ENCODE measurements at places on chromosomes 1 and 21. TPM values are rescaled to one million over a fixed set of nuclear protein-coding genes. Genes with fewer than 3 reads are reported as not detected.

DNA sequence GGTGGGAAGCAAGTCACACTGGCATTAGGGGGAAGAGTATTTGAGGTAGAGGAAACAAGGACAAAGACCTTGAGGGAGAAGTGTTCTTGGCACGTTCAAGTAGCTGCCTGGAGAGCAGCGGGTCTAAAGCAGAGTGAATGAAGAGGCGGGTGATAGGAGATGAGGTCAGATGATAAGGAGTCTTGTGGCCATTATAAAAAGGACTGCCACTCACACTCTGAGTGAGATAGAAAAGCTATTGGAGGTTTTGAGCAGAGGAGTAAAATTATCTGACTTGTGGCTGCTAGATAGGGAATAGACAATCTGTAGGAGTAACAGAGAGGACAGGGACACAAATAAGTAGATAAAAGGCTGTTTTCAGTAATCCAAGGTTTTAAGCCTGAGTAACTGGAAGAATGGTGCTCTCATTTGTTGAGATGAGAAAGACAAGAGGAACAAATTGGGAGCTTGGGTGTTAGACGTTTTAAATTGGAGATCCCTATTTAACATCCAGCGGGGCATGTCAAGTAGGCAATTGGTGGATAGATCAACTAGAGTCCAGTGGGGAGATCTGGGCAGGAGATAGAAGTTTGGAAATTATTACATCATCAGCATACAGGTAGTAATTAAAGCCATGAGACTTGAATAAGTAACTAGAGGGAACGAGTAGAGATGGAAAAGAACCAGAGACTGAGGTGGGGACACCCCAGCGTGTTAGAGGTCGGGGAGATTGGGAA, 43.7 kb downstream of the HENMT1 start:
- no peak for DNase-seq

DNA sequence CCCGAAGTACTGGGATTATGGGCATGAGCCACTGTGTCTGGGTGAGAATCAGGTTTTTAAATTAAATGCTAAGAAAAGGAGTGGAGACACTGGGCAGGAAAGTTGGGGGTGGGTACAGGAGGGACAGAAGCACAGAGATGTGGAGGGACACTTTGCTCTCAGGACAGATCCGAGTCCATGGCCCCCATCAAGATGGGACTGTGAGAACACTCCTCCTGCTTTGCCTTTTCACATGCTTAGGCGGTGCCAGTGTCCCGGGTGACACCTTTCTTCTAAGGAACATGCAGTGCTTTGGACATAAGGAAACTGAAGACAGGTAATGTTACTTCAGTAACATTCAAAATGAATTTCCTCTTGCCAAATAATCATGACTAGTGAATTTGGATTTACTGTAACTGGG, 16.7 kb downstream of the SLC25A33 start:
- no peak for DNase-seq

DNA sequence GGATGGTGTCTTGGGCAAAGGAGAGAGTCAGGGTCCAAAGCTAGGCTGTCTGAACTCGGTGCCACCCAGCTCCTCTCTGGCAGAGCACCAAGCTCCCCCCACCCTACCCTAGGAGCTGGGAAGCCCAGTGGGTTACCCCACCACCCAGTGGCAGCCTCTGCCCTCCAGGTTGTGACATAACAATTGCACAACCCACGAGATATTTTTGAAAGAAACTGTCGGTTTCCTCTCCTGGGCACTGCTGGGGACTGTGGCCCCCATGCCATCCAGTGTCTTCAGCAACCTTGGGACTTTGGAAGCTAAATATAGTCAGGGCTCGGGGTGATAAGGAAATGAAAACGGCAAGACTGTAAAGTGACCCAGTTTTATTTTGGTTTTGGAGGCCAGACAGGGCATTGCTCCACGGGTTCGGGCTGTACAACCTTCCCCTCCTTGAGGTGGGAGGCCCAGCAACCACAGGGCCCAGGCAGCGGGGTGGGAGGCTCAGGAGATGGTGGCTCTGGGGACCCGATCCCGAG, 1.4 kb downstream of the CITED4 start:
- no peak for DNase-seq

DNA sequence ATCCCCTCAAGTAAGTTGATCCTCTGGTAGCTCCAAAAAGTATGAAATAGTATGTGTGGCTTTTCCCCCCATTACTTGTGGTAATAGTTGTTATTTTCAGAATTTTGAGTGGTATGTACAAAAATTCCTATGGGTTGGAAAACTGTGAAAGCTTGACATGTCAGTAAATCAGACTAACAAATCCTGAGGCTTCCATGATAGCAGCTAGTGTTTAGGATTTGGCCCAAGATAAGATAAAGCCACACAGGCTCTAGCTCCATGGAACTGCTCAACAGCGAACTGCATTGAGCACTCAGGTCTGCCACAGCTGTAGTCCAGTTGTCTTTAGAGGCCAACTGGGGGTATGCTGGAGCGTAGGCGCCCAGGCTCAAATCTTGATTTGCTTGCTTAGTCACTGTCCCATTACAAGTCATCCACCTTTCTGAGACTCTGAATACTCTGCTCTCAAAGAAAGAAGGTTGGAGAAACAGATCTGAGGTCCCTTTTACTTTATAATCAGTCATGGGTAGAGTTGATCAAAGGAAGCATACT, 28.7 kb downstream of the ATP1A1 start:
- no peak for DNase-seq

DNA sequence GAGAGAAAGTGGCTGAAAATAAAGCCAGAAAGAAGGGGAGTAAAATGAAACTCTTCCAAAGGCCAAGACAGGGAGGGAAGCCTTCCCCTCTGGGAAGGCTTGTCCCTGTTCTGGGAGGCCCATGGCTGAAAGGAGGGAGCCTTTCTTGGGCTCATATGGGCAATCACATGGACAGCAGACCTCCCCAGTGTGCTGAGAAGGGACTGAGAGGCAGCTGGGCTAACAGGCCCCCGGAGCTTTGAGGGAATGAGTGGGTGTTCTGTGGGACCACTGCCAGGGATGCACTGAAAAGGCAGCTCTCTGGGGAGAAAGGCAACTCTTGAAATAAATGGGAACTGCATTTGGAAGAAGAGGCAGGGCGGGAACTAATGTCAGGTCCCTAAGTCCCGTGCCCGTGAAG, 39.1 kb downstream of the KANK4 start:
- no peak for DNase-seq

GRCh38 chr1:6447818-6448748, 17.9 kb downstream of the TNFRSF25 start:
- DNase-seq: no peak

GRCh38 chr1:54400329-54400728, 5.9 kb downstream of the SSBP3 start:
- DNase-seq: no peak

- no peak for DNase-seq
Observed at GRCh38 chr1:83905315-83905907, 93.5 kb downstream of the TTLL7 start.

GRCh38 chr1:100445565-100445964, 92.4 kb upstream of the GPR88 start:
- peak; percentile 57 for DNase-seq

- no peak for DNase-seq
Observed at GRCh38 chr1:111228748-111229126, 1.2 kb downstream of the CHI3L2 start.

GRCh38 chr1:183477986-183478781, 5.9 kb downstream of the SMG7 start:
- DNase-seq: no peak

- DNase-seq: peak; percentile 43
Observed at GRCh38 chr1:150106341-150106740, 38.8 kb downstream of the VPS45 start.

GRCh38 chr21:45989355-45990048, 7.9 kb downstream of the COL6A1 start:
- no peak for DNase-seq

- DNase-seq: no peak
Observed at GRCh38 chr1:182185842-182186756, 124.6 kb upstream of the ZNF648 start.

GRCh38 chr1:194870860-194871259, 1684.4 kb upstream of the B3GALT2 start:
- no peak for DNase-seq

DNA sequence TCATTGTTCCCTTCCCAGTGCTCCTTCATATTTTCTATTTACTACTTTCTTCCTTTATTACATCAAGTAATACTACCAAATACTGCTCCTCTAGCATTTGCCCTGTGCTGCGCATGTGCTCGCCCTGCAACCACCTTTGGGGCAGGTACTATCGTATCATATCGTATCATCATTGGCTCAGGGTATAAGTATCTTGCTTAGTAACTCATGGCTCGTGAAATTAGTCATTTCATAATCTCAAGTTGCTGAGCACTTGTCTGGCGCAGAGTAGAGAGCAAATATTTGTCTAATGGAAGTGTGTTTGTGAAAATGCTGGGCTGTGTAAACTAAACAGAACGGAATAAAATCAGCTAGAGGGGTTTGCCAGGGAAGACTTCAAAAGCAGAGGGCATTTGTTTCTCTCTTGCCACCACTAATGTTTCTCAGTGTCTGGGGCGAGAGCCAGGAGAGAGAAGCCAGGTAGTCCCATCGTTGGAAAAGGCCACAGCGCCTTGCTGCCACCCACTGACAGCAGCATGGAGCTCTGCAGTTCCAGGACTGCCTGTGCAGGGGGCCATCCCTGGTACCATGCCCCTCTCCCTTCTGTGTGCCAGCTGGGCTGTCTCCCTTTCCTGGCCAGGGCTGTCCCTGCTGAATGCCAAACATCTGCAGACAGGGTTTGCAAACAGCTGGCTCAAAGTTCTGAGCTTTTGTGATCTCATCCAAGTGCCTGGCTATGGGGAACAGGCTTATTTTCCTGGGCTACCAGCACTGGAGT, 20.0 kb upstream of the CPT2 start:
- DNase-seq: no peak

DNA sequence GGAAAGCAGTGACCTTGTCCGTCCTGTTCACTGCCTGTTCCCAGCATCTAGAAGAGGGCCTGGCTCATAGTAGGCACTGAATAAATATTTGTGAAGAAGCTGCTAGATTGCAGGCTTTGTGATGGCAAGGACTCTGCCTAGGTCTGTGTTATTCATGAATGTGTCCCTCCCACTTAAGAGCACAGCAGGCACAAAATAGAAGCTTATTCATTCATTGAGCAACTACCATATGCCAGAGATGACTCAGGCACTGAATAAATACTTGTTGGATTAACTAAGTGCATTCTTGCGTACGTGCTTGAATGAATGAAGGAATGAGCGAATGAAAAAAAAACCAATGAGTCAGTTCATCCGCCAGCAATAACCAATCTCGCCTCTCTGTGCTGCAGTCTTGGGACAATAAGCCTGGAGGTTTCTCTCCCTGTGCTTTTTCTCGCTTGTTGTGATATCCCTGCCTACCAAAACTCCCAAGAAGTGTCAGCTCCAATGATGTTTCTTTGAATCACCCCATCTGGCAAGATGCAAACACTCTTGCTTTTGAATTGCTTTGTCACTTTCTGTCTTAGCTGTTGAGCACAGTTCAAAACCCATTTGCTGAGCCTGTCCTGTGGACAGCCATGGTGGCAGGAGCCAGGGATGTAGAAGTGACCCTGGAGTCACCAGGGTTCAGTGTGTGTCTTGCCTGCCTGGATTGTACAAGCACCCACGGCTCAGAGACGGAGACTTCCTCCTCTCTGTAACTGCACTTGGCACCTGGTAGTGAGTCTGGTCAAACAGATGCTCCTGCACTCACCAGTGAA, 143.9 kb downstream of the KAZN start:
- no peak for DNase-seq

DNA sequence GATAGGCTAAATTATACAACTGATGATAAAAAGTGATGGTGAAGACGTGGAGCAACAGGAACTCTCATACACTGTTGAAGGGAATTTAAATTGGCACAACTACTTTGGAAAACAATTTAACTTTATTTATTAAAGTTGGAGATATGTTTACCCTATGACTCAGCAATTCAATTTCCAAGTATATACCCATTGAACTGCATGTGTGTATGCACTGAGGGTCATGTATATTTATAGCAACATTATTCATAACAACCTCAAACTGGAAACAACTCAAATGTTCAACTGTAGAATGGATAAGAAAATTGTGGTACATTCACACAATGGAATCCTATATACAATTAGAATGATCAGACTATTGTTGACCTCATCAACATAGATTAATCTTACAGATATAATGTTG, 16.5 kb upstream of the BCAS2 start:
- no peak for DNase-seq

GRCh38 chr1:147062956-147063355, 109.3 kb downstream of the PRKAB2 start:
- no peak for DNase-seq

DNA sequence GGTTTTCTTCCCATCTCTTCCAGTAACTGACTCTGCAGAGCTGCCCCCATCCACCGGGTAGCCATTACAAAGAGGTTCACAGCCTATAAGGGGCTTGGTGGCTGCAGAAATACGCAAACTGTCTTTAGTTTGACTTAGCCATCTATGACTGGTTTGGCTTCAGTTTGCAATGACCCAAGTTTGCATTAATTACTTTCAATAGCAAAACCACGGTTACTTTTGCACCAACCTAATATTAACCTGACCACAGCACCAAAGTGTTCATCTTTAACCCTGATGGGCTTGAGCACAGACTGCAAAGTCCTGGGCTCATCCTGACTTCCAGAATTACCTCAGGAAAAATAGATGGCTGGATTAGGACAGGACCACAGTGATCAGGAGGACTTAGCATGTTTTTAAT, 2.2 kb upstream of the HAO2 start:
- DNase-seq: no peak

GRCh38 chr21:44960141-44961092, 20.6 kb downstream of the SLX9 start:
- no peak for DNase-seq

GRCh38 chr1:109105881-109106280, 8.0 kb upstream of the ELAPOR1 start:
- DNase-seq: no peak

GRCh38 chr1:206951318-206952100, 5.2 kb upstream of the PIGR start:
- no peak for DNase-seq

DNA sequence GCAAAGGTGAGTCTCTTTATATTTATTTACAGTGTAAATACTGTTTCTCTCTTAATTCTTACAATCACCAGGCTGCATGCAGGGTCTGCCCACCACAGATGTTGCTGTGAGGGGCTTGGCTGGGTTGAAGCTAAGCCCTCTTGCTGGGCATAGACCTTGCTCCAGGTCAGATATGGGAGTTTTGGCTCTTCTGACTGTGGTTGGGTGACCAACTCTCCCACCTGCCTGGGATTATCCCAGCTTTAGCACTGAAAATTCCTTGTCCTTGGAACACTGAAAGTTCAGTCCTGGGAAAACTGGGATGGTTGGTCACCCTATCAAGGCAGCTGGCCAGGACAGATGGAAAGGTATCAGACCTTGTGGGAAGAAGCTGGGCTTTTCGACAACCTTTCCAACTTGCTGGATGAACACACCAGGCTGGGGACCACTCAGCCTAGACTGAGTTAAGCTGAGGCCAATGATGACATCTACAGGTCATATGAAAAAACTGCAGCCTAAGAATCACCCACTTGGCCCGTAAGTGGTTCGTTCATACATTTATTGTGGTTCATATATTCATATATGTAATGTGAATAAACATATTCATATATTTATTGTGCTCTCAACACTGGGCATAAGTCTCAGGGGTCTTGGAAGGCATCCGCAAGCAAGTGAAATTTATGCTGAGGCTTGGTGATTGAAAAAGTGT, 26.6 kb upstream of the HPDL start:
- DNase-seq: peak; percentile 55

The RGS8 gene
- not detected for total RNA-seq

The AGO4 gene
- 12.1 TPM for total RNA-seq

The PTPN14 gene
- 1.1 TPM for total RNA-seq

The TNFSF4 gene
- 17.5 TPM for total RNA-seq

The DISP3 gene
- 0.35 TPM for total RNA-seq

The HFM1 gene
- not detected for total RNA-seq

The PGLYRP4 gene
- not detected for total RNA-seq

The AMY1A gene
- not detected for total RNA-seq

The RXFP4 gene
- not detected for total RNA-seq

The LAPTM5 gene
- total RNA-seq: 386 TPM

The NLRP3 gene
- 0.33 TPM for total RNA-seq

The TNFRSF9 gene
- total RNA-seq: 19.2 TPM
